ENCODE measurements at places on chromosomes 4 and X.
A peak's percentile ranks its signal among the peaks of the same experiment; 100 is the strongest.

GRCh38 chr4:144646523-144647094, 653 bp downstream of the HHIP start:
- DNase-seq, result peak; percentile 56

- DNase-seq, result no peak
Measured at GRCh38 chrX:24876530-24877287, 139.1 kb downstream of the ARX start.

GRCh38 chr4:48668254-48669017, 111.6 kb downstream of the FRYL start:
- DNase-seq, result no peak

GRCh38 chrX:77977518-77977917, 8.1 kb upstream of the PGAM4 start:
- DNase-seq, result no peak

- DNase-seq, result no peak
Measured at GRCh38 chr4:26412381-26413372, 77.6 kb downstream of the CCKAR start.

GRCh38 chr4:37762294-37762990, 64.0 kb upstream of the PGM2 start:
- DNase-seq, result peak; percentile 80

DNA sequence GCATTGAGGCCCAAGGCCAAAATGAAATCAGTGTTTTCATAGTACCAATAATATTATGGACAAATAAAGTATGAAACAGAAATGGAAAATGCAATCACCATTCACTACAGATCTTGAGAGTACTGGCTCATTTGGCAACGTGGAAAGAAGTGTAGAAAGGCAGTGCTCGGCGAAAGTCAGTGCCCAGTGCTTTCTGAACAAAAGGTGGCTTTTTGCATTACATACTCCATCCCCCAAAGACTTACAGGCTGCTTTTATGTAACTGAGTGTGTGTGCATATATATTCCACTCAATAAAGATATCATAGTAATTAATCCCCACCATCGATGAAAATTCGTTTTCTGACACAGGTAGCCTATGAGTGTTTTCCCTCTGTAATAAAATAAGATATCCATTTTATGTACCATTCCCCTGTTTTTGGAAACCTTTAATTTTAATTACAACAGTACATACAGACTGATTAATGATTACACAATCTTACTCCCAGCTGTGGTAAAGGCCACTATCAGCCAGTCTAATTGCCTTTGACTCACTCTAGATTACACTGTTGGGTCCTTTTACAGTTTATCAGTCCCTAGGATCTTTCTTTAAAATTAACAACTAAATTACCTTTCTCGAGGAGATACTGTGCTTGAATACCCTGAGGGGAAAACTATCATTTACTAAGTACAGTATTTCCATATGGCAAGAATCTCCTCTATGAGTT, 65.9 kb downstream of the MAD2L1 start:
- no peak for DNase-seq

- DNase-seq, result peak; percentile 25
Measured at GRCh38 chrX:118510111-118510510, 14.5 kb downstream of the DOCK11 start.

GRCh38 chrX:22037911-22038537, 5.9 kb downstream of the PHEX start:
- DNase-seq, result no peak

DNA sequence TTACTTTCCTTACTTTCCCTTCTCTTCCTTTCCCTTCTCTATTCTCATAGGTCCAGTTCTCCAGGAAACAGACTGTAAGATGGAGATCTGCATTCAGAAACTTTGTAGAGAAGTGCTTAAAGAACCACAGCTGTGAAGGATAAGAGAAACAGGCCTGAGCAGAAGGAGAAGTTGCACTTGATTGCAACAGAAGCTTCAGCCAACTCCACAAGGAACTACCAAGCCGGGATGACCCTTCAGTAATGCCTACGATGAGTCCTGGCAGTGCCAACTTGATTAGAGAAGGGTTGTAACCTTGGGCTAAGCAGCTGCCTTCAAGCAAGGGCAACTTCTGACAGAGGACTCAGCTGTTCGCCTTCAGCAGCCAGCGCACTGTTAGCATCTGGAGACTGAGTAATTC, 413.3 kb upstream of the RASGEF1B start:
- DNase-seq, result peak; percentile 42

GRCh38 chrX:17425136-17425535, 50.1 kb downstream of the NHS start:
- no peak for DNase-seq

GRCh38 chr4:139562067-139562684, 6.2 kb upstream of the SETD7 start:
- DNase-seq, result no peak

DNA sequence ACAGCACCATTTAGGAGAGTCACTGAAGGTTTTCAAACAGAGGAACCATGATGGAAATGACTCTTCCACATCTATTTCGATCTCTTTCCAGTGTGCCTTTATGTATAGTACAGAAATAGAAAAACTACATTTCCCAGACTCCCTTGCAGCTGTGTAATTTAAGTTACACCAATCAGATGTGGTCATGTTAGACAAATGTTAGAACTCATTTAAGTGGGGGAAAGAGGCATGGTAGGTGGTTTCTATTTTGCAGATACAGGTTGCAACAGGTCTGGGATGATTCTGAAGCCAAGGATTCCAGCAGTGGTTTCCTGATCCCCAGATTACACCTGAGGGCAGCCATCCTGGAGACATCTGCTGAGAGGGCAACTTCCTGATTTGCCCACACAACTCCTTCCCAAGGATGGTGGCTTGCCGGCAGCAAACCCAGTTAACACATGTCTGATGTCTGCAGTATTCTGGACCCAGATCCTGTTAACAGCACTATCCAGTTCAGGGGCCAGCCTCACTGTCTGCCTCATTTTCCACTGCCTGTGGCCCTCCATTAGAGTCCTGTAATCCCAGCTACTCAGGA, 38.7 kb upstream of the PDK3 start:
- peak; percentile 60 for DNase-seq

DNA sequence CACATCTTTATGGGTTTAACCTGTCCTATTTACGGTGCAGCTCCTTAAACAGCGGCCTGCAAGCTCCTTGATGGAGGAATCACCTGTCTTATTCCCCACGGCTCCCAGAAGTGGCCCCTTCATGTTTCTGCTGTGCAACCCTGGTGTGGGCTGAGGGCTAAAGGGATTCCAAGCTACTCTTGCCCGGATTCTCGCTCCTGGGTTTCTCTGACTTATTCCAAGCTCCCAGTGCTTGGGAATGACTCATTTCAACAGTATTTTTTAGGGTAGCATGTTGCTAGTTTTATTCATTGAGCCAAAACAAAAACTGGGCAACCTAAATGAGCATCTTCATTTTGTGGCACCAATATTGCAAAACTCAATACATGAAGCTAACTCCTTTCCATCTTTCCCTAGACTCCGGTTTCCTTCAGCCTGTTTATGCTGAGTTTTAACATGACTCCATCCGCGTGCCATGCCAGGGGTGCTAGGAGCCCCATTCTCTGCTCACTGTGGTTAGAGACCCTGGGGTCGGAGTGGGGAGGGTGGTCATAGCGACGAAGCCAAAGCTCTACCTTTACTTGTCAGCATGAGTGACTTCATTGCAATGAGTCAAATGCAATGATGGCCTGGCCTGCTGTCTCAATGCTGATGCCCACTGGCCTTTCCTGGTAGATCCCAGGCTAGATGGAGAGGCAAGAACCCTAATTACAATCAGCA, 349.7 kb downstream of the NR3C2 start:
- DNase-seq, result no peak

- DNase-seq, result no peak
Measured at GRCh38 chr4:139984471-139984870, 169.5 kb downstream of the MAML3 start.

GRCh38 chr4:83979773-83980172, 443.9 kb downstream of the GPAT3 start:
- no peak for DNase-seq

- DNase-seq, result no peak
Measured at GRCh38 chrX:18617407-18617750, 54.5 kb downstream of the RS1 start.

DNA sequence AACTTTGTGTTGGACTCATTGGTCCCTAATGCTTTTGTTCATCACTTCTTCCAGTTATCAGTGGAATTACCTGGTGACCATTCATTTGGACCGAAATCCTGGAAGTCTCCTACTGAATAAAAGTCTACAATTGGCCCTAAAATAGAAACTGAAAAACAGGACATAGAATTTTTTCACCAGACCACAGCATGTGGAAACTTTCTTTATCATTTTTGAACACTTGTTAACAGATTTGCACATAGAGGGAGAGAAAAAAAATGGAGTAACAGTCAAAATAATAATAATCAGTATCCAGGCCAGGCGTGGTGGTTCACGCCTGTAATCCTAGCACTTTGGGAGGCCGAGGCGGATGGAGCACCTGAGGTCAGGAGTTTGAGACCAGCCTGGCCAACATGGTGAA, 7.1 kb downstream of the EPGN start:
- DNase-seq, result peak; percentile 71

DNA sequence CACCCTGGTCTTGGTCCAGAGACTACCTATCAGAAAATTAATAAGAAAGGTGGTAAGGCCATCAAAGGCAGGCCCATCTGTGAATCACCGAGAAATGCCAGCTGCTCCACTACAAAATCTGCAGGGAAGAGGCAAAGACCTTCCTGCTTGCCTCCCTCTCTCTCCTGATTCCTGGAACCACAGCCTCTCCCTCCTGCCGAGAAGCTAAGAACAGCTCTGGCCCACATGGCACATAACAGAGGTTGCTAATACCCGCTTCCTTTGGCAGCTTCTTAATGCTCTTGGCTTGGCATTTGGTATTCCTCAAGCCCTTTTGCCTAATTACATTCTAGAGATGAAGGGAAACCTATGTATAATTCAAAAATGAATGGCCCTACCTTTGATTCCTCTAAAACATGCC, 32.9 kb downstream of the RAI2 start:
- DNase-seq, result no peak

- no peak for DNase-seq
Measured at GRCh38 chr4:113094331-113094730, 44.9 kb downstream of the ANK2 start.

GRCh38 chr4:140423106-140423505, 4.3 kb downstream of the CLGN start:
- DNase-seq, result no peak

DNA sequence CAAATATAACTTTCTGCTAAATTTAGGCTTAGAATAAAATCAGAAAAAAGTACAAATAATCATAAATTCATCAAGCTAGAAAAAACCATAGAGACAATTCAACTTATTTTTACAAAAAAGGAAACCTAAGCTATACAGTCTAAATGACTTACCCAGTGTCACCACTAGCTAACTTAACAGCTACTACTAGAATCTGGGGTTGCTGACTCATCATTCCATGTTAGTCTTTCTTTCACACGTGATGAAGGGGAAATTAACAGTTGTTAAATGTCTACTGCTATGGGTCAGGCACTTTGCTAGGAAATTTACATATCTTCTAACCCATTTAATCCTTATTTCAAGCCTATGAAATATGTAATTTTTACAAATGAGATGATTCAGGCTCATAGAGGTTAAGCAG, 349.3 kb upstream of the GALNT7 start:
- DNase-seq, result peak; percentile 36

- no peak for DNase-seq
Measured at GRCh38 chr4:105965183-105965800, 70.0 kb downstream of the NPNT start.

GRCh38 chr4:40196724-40197281, at the start of gene RHOH:
RHOH (plus strand) TSS chr4:40197031; CDS start chr4:40243387, 46,356 bp downstream.
- DNase-seq, result peak; percentile 94

- DNase-seq, result peak; percentile 57
Measured at GRCh38 chrX:97685753-97686152, 802.0 kb downstream of the RPA4 start.

DNA sequence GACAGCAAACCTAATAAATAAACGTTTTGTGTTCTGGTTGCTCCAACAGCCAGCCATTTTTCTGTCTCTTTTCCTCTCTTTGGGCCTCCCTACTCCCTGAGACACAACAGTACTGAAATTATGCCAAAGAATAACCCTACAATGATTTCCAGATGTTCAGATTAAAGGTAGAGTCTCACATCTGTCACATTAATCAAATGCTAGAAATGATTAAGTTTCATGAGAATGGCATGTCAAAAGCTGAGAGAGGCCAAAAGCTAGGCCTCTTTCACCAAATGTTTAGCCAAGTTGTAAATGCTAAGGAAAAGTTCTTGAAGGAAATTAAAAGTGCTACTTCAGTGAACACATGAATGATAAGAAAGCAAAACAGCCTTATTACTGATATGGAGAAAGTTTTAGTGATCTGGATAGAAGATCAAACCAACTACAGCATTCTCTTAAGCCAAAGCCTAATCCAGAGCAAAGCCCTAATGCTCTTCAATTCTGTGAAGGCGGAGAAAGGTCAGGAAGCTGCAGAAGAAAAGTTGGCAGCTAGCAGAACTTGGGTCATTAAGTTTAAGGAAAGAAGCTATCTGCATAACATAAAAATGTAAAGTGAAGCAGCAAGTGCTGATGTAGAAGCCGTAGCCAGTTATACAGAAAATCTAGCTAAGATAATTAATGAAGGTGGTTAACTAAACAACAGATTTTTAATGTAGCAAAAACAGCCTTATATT, 182.1 kb upstream of the NUDT6 start:
- no peak for DNase-seq

- DNase-seq, result peak; percentile 49
Measured at GRCh38 chr4:37365888-37366287, 121.3 kb downstream of the NWD2 start.

- no peak for DNase-seq
Measured at GRCh38 chr4:183950536-183950935, 45.4 kb downstream of the STOX2 start.

DNA sequence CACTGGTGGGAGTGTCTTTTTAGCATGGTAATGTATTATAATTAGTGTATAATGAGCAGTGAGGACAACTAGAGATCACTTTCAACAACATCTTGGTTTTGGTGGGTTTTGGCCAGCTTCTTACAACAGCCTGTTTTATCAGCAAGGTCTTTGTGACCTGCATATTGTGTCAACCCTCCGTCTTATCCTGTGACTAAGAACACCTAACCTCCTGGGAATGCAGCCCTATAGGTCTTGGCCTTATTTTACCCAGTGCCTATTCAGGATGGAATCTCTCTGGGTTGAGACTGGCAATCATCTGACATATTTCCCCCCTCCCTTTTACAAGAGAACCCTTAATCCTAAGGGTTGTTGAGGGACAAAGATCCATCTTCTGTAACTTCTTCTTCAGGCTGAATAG, 21.9 kb upstream of the ADH4 start:
- DNase-seq, result no peak

DNA sequence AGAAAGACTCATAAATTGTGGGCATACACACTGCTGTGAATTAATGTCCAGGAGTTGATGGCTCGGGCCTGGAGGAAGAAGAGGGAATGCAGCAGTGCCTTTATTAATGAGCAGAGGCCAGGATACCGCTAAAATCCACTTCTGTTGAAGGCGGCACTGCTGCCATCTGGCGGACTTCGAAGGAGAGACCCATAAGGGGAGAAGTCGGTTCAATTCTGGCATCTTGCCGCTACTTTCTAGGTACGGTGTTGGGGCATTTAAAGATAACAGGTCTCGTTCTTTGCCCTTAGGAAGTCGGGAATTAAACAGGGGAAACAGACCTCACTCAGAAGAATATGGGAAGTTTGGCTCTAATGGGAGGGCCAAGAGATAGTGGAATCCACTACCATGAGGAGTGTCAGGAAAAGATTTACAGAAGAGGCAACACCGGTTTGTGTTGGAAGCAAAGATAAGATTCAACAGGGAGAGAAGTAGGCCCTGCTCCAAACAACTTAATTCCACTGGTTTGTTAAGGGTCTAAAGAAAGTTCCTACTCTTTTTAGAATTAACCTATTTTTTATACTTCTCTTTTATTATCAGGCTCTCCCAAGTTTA, 133.6 kb upstream of the GIMD1 start:
- DNase-seq, result peak; percentile 76

- peak; percentile 61 for DNase-seq
Measured at GRCh38 chr4:95124906-95125504, 367.2 kb downstream of the BMPR1B start.

Measured in hematopoietic multipotent progenitor cell treated with erythropoietin and hydrocortisone succinate and interleukin-3 and kit ligand, for 4 days (in vitro differentiated cells).